Natural killer cell treated with Interleukin-12 subunit alpha and Interleukin-12 subunit beta and Interleukin-15 and Interleukin-18, amount 100 ng/mL, for 72 hours (primary cell): ENCODE measurements at places on chromosomes 5 and 9. TPM values are rescaled to one million over a fixed set of nuclear protein-coding genes. Genes with fewer than 3 reads are reported as not detected.
A peak's percentile ranks its signal among the peaks of the same experiment; 100 is the strongest.

GRCh38 chr9:93118863-93119702 lies 15.0 kb downstream of the NINJ1 start:
- DNase-seq = peak; percentile 61

GRCh38 chr9:125243792-125244260 lies 2.7 kb upstream of the HSPA5 start:
- no peak for DNase-seq

GRCh38 chr9:95508242-95508967 lies 8.4 kb downstream of the PTCH1 start:
- no peak for DNase-seq

DNA sequence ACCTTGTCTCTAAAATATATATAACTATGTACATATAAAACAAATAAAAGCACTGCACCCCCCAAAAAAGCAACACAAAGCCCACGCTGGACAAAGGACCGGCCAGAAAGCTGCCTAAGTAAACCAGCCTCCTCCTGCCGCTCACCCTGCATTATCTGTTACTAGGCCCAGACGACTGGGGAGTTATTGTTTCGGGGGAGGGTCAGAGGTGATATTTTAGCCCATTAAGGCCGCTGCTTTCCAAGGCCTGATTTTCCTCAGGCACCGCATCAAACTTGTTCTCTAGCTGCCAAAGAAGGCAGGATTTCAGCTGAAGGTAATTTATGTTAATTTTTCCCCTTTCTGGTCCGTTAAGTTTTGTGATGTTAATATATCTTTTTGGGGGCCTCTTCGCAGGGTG lies 44.0 kb upstream of the CTNNA1 start:
- no peak for DNase-seq

SELENOP gene
- not detected for total RNA-seq

DNA sequence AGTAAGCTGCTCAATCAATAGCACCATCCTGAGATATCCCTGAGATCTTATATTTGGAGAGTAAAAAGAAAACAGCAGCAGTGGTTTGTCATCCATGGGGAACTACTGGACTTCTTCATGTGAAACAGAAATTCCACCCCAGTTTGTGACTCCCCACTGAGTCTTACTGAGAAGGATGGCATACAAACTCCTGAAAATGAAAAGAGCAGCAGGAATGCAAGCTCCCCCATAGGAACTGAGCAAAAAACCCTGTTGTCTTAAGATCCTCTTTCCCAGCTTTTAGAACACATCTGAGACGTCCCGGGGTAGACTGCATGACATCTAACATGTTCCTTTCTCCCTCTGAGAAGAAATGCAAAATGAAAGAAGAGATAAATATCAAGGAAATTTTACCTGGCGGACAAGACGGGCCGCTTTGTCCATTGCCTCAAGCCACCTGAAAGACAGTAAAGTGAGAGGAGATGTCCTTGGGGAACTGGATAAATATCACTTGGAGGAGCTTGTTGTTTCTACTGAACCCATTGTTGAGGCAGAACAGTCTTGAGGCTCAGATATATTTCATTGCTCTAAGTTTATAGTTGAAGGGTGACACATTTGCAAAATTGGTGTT lies 117.1 kb downstream of the NUDT12 start:
- DNase-seq = no peak

DNA sequence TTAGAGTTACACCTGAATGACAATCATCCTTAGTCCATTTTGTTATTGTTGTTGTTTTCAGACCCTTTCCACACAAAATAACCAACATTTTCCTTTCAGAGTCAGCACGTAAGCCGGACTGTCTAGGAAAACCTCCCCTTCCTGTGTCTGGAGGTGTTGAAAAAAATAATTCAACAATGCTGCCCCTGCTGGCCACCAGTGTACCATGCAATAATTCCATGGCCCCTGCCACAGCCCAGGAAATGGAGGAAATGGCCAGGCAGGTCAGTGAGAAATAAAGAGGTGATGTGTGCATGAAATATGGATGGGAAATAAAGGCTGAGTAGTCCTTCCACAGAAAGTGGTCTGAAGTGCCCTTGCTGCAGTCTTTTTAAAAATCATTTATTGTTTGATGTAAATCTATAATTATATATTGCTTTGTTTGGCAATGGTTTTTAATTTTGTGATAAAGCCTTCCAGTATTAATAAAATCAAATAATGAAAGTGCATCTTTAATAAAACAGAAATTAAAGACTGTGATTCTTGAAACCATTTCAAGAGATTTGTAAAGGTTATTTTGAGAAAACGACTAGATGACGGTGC lies 152.8 kb upstream of the PAPPA start:
- no peak for DNase-seq

DNA sequence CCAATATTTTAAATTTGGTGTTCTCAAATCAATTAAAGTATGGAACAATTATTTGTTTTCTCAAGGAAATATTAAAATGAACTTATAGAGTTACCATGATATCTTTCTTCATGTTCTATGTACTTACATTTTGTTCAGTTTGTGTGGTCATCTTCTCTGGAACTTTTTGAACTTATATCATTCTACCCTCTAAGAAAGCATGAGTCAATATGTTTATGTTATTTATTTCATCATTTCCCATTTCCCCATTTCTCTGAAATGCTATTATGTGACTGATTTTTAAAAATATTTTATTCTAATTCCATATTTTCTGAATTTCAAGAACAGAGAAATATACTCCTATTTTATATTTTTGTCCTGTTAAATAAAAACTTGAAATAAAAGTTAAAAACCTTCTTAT lies 123.5 kb upstream of the ACOT12 start:
- no peak for DNase-seq

RASEF gene
- total RNA-seq = not detected

DNA sequence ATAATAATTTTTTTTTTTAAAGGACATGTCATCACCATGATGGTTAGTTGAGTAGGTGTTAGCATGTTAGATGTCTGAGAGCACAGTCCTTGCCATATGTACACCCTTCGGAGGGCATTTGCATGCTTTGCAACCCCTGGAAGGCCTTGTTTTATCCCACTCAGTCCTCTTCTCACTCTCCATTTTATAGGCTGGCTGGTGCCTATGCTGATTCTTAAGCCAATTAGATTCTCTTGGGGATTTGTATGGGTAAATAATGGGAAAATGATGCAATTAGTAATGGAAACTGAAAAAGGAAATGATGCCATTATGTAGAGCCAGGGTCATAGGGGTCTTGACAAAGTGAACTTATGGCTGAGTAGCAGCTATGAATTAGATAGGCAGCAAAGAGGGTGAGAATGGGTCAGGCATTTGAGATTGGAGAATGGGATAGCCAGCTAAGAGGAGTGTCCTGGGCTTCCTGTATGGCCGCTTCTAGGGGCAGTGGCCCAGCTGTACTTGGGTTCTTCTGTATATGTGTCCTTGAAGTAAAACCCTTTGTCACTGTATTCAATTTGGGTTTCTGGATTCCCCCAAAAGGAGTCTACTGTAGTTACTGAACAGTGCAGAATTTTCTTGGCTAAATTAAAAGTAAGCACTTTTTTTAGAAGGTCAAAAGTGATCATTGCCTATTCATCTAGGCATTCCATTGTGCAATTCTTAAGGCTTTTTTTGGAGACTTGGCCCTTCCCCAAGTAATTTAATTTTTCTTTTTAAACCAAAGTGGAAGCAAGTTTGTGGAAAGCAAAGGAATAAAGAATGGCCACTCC lies 31.6 kb downstream of the LRRTM2 start:
- DNase-seq = no peak

DNA sequence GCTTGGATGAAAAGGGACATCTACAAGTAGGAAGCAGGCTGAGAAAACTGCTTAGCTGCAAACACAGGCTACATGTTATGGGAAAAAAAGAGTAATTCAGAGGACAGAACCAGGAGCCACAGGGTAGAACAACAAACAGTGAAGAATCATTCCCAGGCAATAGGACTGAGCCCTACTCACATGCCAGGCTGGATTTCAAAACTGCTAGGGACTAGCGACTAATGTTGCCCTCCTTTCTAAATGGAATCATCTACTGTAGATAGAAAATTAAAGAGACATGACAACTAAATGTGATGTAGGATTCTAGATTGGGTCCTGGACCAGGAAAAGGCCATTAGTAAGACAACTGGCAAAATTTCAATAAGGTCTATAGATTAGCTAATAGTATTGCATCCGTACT lies 15.3 kb downstream of the NRG2 start:
- DNase-seq = no peak

LHX3 gene
- total RNA-seq = 0.12 TPM

DNA sequence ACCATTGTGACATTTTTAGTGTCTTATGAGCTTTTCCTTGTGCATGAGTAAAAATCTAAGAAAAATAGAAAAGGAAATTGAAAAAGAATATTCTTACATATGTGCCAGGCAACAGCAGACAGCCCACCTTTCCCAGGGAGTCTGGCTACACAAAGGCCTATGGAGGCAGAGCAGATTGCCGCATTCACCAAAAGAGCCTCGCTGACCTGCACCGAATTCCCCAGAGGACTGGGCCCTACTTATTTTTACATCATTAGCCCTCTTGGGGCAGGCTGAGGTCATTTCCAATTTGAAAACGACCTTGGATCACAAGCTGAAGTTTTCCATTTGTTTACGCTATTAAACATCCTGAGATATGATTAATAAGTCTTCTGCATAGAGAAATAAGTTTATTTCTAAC lies 66.2 kb upstream of the WDR41 start:
- DNase-seq = no peak

SPINK4 gene
- not detected for total RNA-seq

DNA sequence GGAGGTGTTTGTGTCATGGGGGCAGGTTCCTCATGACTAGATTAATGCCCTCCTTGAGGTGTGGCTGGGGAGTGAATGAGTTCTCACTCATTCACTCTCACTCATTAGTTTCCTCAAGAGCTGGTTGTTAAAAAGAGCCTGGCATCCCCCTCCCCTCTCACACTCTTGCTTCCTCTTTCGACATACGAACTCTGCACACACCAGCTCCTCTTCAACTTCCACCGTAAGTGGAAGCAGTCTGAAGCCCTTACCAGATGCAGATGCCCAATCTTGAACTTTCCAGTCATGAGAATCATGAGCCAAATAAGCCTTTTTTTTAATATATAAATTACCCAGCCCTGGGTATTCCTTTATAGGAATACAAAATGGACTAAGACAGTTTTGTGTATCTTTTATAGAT lies 82.5 kb downstream of the SPRY4 start:
- DNase-seq = no peak

C6 gene
- not detected for total RNA-seq

- no peak for DNase-seq
Measured at GRCh38 chr5:130715541-130715940, 449.5 kb downstream of the HINT1 start.

DNA sequence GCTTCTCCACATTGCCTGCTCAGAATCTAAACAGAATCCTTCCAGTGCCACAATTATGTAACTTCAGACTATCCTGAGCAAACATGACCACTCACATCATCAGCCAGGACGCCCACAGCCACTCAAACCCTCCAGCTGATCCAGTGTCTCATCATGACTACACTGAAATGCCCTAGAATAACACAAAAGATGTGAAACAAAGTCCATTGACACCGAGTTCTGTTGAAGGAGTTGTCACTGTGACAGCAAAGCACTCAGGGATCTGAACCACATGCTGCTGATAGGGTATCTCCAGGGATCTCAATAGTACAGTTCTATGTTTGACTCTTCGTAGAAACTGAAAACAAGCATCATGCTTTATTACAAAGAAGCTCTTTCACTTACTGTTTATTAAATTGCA lies 150.2 kb downstream of the GABBR2 start:
- no peak for DNase-seq

AHRR gene
- 11.0 TPM for total RNA-seq

DNA sequence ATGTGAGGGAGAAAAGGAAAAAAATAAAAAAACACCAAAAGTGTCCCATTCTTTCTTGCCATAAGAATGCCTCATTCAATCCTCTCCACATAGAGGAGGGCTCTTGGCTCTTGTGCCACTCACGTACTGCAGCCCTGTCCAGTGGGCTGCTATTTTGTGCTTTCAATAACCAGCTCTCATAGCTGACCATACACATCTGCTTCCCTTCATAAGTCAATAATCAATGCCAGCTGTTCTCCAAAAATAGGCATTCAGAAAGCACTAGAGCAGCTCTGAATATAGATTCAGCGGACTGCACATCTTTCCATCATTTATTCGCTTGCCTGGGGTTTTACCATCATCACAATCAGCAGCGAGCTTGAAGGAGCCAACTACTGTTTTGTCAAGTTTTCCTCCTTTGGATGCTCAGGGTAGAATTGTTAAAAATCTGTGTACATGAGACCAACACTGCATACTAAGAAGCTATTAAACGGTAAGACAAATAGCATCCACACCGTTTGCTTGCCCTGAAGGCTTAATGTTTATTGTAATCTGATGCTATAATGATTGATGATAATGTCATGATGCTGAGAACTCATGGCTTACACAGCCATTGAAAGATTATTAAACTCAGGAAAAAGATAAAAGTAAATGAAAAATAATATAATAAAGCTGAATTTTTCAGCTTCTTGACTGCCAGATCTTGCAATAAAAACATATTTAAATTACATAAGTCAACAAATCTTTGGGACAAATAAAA lies 80.0 kb downstream of the OXCT1 start:
- no peak for DNase-seq

- DNase-seq = no peak
Measured at GRCh38 chr5:28961816-28962215, 1923.4 kb upstream of the CDH9 start.

DNA sequence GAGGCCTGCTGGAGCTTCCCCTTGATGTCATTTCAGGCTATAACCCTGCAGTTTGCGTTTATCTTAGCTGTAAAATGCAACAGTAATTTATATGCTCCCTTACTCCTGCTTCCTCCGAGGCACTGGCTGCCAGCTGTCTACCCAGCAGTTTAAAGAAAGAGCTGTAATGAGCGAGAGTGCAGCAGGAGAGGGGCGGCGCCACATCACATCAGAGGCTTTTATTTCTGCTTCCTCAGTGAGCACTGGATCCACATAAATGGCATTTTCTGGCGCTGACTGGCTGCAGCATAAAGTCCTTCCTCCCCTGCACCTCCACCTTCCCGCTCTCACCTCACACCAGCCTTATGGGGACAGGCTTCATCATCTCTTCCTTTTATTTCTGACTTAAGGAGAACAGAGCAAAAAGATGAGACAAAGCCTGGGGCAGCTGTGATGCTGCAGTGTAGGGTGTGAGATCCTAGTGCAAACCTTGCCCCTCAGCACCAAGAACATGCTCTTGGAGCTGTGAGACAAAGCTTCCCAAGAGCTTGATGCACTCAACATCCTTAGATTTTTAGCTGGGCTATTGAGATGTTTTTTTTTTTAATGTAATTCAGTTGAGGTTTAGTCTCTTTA lies 829.6 kb upstream of the ZNF608 start:
- no peak for DNase-seq

TRIO gene
- total RNA-seq = 70.3 TPM
